Stimulated activated CD4-positive, alpha-beta T cell treated with anti-CD3 and anti-CD28 coated beads, Interleukin-1b, Interleukin-23, amount 100 ng/mL, for 1 hour (primary cell): ENCODE measurements at places on chromosomes 3 and 15.

GRCh38 chr3:166526881-166527280 lies 689.7 kb upstream of the BCHE start:
- DNase-seq = no peak

- DNase-seq = no peak
These were observed 16.9 kb downstream of the CSPG4 start for GRCh38 chr15:75695634-75696310.

- DNase-seq = no peak
These were observed 171.0 kb upstream of the UMPS start for GRCh38 chr3:124558991-124559845.

DNA sequence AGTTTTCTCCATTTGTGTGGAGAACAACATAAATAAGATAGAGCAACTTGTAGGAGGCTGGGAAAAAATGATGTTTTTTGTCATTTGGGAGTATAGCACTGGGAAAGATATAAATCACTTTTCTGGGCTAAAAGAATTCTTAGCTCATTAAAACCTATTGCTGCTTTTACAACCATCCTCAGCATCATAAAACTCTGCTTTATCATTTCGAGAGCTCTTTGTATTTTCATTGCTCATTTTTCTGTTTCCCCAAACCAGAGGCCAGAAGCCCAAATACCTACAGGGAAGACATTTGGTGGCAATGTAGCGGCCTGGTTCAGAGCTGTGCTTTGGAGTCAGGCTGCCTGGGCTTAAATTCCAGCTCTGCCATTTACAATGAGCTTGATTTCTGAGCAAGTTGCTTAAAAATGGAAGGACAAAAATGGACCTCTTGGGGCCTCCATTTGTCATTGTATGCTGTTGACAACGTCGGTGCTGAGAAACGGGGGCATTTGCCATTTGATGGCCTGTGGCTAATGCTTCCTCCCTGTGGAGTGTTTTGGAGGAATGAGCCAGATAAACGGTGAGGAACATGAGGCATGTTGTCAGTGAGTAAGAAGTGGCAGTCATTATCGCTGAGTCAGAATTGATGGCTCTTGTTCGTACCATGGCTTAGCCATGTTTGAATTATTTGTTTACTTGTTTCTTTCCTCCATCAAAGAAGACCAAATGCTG lies 260.0 kb downstream of the EBLN2 start:
- no peak for DNase-seq

DNA sequence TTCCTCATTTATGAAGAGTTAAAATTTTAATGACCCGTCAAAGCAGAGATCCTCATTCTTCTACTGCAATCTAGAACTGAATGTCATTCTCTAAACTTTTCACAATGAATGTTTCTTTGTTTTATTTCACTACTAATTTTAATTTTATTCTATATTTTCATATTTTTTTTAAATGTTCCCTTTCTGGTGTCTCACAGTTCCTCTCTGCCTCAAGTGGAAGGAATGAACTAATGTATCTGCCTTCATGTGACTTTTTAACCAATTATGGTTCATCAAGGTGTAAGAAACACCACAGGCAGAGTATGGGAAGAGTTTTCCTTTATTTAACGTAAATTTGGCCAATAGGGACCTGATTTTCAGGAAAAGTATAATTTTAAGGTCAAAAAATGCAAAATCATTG lies 441.7 kb downstream of the EPHA6 start:
- DNase-seq = no peak

DNA sequence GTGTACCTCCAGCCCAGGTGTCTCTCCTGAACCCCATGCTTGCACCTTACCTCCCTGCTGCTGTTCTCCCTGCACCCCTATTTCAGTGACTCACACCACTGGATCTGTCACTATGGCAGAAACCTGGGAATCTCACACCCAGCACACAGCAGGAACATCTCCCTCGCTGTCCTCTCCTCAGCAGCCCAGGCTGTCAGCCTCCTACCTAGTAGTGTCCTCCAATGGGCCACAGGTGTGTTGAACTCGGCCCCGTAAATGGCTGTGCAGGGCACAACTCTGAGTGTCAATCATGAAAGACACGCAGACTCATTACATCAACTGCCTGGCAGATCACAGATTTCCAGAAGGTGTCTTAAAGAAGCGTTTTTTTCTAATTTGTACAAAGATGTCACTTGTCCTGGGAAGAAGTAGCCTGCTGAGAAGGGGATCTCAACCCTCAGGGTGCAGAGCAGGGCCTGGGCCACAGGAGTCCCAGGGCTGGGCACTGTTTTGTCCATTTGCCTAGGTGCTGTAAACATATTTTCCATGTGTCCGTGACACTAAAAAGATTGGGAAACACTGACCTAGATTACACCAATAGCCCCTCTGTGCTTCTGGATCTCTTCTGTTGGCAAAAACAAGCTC lies 33.8 kb downstream of the HOMER2 start:
- no peak for DNase-seq

DNA sequence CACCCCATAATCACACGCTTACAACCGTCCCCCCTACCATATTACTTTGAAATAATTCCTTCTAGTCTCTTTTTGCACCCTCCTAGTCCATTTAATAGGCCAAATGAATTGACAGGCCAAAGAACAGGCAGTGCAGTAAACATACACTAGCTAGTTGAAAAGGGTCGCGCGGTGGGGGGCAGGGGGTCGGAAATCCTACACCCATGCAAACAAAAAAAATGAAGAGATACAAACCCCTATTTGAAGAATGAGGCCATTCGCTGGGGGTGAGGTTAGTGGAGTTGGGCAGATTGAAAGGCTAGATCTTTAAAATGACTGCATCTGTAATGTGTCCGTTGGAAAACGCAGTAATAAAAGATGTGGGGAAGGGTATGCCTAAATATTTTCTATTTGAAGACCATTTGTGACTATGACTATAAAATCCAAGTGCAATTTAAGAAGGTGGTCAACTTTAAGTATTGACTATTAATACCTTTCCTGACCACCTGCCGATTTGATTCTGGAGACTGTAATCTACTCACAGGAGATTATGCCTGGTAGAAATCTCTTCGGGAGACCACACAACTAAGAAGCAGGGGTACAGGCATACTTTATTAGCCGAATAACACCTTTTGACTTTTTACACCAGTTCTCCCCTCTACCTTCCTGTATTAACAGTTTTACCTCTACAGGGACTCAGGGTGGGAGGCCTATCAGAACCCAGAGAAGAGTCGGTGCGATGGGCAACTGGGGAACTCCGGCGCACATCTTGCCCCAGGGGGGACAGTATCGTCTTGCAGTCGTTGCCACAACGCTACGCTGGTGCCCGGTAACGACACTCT lies 762 bp upstream of the ARL6 start:
- no peak for DNase-seq
